ENCODE measurements at places on chromosomes 6 and 20.

DNA sequence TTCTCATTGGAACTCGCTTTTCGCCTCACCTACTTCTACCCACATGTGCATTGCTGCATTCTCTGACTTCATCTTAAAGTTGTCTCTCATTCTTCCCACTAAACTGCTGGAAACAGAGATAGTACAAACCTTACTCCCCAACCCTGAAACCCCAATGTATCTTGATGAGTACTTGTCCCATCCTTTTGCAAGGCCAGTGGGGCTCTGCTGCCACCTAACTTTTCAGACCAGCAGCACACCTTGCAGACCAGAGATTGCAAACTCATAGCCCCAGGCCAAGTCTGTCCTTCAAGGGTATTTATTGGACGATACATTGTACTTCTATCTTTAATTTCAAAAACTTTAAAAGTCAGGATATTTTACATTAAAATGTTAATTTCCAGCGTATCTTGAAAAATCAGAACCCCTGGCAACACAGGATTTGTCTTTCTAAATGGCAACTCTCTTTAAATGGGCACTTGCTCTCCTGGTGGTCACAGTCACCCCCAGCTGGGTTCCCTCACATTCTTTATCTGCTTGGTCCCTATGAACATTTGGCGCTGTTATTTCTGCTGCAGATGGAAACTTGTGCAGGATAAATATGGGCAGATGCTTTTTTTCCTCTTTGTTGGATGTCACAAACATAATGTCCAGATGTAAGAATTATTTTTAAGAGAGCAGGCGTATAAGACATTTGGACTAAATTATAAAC, 83.9 kb downstream of the SOD2 start:
- no peak for DNase-seq

GRCh38 chr6:125183391-125183790, 29.8 kb downstream of the TPD52L1 start:
- no peak for DNase-seq

DNA sequence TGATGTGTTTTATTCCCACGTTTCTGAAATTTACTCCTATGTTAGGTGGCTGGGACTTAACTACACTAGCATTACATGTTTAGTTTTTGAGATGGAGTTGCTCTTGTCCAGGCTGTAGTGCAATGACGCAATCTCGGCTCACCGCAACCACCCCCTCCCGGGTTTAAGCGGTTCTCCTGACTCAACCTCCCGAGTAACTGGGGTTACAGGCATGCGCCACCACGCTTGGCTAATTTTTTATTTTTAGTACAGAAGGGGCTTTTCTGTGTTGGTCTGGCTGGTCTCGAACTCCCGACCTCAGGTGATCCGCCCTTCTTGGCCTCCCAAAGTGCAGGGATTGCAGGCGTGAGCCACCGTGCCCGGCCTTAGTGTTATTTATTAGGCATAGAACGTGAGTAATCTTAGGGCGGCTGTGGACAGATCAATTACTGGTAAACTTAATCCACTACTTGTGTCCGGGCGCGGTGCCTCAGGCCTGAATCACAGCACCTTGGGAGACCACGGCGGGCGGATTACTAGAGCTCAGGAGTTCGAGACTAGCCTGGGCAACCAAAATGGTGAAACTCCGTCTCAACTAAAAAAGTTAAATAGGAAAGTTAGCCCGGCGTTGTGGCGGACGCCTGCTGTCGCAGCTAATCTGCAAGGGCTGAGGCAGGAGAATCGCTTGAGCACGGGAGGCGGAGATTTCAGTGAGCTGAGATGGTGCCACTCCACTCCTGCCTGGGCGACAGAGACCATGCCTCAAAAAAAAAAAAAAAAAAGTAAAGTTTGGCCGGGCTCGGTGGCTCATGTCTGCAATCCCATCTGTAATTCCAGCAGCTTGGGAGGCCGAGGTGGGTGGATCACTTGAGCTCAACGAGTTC, 123.7 kb upstream of the BTN3A2 start:
- no peak for DNase-seq

DNA sequence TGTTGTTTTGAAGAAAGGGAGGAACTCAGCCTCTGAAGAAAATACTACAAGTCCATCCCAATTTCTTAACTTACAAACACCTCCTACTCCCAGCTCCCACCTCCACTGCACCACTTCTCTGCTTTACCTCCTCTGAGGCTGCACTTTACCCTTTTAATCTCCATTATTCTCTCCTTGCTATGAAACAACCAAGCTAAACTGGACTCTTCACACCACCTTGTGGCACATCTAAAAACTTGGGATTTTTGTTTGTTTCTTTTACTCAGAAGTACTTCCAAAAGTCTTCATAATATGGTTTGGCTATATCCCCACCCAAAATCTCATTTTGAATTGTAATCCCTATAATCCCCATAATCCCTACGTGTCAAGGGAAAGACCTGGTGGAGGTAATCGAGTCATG, 142.2 kb downstream of the MOXD1 start:
- peak; percentile 17 for DNase-seq

DNA sequence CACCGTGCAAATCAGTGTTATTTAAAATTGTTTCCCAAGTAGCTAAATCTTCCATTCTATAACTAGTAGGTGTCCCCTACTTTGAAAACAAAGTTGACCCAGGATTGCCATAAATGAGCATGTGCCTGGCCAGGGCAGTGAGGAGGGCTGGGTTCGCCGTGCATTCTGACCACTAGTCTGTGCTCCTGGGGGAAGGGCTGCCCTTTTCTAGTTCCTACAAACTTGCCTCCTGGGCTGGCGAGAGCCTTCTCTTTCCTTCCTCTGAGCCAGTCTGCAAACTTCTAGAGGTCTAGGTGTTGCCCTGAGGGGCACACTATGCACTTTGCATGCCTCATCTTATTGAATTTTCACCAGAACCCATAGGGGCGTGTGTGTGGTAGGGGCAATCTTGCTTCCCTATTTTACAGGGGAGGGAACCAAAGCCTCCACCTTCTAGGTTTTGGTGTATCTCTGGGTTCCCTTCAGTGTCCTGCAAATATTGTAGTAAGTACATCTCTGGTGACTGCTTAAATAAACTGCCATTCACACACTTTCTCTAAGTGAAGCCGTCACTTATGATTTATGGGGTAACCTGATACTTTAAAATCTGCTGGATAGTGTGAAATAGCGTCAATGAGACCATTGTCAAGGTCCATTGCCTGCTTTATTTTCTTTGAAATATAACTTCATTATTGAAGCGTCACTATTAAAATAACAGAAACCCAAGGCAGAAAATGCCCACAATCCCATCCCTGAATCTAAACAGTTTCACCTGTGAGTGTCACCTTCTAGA, 42.2 kb downstream of the CDH26 start:
- no peak for DNase-seq

GRCh38 chr6:109381747-109382575, at the start of gene CD164:
Gene CD164, minus strand, starts transcription at chr6:109382467. Its CDS starts 89 bp downstream, at chr6:109382378.
- peak; percentile 90 for DNase-seq

- DNase-seq: peak; percentile 98
These were observed 118.8 kb downstream of the RALGAPA2 start for GRCh38 chr20:20593447-20594170.

DNA sequence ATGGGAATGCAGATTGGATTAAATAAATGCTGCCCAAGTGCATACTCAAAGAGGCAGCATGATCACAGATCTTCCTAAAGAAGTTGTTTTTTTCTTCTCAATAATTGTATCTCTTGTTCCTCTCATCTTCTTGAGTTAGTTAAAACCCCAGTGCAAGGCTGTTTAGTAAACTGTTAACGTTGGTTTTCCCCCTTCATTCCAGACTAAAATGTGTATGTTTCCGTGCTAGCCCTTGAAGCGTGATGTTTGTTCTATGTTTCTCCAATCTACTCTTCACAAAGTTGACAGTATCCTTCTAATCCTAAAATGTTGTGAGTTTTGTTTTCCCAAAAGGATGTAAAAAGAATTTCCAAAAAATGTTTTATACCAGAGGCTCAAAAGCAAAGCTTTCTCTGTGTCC, 15.6 kb downstream of the CYP24A1 start:
- no peak for DNase-seq

GRCh38 chr6:164290101-164290500, 875.6 kb downstream of the QKI start:
- no peak for DNase-seq

DNA sequence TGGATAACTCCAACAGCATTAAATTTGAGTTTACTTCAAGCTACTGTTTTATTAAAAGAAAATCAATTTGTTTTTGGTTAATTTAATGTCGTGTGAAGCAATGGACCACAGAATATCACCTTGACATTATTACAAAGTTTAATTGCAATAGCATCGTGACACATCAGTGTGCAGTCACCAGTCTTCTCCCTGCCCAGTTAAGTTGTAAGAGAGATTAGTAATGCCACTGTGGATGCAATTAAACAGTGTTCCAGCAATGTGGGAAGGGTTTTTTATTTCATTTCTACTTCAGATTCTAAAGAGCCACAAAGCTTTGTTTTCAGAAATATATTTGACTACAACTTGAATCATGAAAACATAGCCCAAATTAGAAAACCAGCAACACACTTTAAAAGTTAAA, 128.7 kb downstream of the SYNE1 start:
- no peak for DNase-seq

- DNase-seq: no peak
These were observed 360.6 kb upstream of the RUNX2 start for GRCh38 chr6:44967481-44967880.

- DNase-seq: no peak
These were observed 53.5 kb upstream of the PTPN1 start for GRCh38 chr20:50456452-50457324.

DNA sequence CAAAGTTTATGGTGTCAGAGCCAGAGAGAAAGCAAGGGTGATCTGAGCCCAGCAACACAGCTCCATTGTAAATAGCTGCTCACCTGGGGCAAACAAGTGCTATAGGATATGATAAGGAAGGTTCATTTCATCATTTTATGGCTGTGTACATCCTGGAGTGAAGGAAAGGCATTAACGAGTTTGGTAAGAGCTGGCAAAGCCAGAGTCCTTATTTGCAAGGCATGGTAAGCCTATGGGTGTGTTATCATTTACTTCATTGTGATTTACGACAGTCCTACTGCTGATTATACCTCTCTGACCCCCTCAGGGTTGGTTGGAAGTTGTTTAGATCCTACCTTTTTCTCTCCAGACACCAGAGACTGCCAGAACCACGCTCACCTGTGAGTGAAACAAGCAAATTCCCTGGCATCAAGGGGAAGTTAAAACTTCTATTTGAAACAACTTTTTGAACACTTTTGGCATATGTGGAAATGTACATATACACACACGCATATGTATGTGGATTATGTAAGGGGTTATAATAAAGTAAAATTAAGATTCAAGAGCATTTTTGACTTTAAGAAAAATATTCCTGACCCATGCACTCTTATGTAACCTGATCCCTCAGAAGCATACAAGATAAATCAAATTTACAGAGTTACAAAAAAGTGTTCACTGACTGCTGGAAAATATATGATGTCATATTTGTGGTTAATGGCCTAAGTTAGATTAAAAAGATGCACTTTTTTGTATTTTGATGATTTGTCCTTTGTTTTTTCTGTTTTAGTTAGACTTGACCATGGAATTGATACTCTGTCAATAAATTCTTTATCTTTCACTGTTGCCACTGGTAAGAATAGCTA, 40.4 kb upstream of the EDN1 start:
- no peak for DNase-seq

GRCh38 chr6:80640176-80640575, 533.7 kb downstream of the BCKDHB start:
- DNase-seq: no peak

DNA sequence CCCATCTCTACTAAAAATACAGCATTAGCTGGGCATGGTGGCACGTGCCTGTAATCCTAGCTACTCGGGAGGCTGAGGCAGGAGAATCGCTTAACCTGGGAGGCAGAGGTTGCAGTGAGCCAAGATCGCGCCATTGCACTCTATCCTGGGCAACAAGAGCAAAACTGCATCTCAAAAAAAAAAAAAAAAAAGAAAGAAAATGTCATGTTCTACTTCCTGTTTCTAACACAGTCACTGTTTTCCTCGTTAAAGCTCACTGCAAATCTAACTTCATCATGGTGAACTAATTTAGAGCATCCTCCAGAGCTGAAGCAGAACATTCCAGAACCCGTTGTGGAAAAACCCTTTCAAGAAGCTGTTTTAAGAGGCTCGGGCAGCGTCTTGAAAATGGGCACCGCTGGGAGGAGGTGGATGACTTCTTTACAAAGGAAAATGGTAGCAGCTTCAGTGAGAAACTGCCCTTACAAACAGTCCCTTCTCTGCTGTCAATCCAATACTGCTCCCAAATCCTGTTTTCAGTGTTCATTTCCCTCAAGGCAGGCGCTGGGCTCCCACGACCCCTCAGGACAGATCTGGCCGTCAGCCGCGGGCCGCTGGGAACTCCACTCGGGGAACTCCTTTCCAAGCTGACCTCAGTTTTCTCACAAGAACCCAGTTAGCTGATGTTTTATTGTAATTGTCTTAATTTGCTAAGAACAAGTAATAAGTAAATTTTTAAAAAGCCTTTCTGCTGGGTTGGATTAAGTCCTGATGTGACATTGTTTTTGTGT, 12.5 kb downstream of the CTSZ start:
- no peak for DNase-seq

GRCh38 chr6:12967686-12968085, 251.1 kb downstream of the PHACTR1 start:
- DNase-seq: no peak

GRCh38 chr6:125586074-125586473, 163.4 kb upstream of the HEY2 start:
- no peak for DNase-seq

DNA sequence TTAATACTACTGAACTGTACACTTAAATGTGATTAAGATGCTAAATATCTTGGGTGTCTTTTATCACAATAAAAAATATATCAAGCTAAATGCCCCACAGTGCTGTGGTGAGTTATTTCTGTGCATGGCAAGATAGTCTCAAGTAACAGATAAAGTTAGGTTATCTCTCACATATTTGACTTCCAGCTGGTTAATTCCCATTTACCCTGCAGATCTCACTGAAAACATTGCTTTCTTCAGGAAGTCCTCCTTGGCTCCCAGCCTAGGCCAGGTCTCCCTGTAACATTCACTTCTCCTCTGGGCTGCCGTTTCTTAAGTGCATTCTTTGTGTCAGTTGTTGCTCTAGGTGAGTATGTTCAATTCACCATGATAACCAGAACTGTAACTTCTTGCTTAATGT, 59.1 kb downstream of the SLC22A1 start:
- DNase-seq: no peak

DNA sequence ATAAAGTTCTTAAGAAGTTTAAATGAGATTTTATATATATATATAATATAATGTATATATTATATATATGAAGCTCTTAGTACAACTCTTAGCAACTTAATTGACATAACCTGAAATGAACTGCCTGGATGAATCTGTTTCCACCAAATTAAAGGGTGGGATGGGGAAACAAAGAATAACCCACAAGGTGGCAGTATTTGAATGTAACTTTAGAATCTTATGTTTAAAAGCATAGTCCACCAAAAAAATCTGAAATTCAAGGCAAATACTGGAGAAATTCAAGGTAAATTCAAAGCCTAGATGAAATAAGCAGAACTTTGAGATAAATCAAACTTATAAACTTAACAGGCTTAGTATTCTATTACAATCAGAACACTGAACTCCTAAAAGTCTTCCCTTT, 4.4 kb upstream of the IBTK start:
- DNase-seq: no peak

Data from NCI-H524 (cell line).